ENCODE measurements at places on chromosomes 7 and 10.

DNA sequence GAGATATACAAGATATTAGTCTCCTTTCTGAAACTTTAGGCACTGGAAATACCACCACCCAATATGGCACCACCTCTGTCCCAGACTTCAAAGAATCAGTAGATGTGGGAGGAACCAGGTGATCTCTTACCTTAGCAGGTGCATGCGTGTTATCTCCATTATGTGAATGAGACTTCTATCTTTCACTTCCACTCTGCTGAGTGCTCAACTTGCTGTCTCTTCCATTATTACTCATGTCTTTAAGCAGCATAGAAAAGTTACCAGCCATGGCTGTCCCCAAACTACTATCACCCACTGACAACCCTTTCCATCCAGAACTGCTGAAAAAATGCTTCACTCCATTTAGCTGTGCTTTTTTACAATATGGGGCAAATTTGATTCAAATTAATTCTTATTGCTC lies 101.5 kb upstream of the PRSS1 start:
- no peak for DNase-seq

DNA sequence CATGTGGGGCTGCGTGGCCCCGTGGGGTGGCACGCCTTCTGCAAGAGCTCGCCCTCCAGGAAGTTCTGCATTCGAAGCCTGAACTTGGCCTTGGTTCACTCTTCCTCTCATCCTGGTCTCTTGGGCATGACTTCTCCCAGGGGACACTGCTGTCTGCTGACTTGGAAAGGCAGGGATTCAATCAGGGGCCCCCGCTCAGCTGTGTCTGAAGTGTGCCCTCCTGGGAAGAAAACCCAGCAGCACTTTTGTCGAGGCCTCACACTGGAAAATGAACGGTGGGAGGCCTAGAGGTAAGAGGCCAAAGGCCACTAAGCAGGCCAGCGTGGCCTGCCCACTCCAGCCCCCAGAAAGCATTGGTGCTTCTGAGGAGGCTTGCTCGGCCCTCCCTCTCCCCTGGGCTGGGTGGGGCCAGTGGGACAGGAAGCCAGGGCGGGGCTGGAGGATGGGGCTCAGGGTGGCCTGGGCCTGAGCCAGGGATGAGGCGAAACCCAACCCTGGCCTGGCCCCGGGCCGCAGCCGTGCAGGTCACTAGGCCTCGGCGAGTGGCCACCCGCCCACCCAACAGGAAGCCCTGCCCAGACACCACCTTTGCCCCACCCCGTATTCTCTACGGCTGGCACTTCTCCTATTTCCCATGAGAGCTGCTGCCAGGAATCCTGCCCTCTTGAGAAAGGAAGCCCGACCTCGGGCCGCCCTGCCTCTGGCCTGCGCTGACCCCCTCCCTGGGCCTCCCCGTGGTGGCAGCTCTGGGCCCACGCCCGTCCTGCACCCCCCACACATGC lies 81.1 kb downstream of the ZMIZ1 start:
- DNase-seq = no peak

- DNase-seq = no peak
These were observed 80.3 kb downstream of the KAT6B start for GRCh38 chr10:74906611-74907198.

- DNase-seq = no peak
These were observed 16.2 kb downstream of the CNNM1 start for GRCh38 chr10:99345350-99345749.

DNA sequence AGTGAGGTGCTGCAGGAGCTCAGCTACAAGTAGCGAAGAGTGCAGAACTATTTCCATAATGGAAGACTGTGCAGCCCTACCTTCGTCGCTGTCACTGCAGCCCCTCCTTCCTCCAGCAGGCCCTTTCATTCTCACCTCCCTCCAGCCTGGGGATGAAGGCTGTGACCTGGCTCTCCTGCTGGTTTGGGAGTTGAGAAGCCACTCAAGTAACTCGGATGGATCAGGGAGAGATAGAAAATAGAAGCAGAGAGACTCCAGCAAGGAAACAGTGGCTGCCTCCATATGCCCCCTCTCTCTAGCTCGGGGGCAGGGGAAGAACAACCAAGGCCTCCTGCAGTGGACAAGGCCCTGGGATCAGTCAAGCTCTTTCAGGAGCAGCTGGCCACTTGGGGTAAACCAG lies 37.4 kb upstream of the NPFFR1 start:
- DNase-seq = no peak

DNA sequence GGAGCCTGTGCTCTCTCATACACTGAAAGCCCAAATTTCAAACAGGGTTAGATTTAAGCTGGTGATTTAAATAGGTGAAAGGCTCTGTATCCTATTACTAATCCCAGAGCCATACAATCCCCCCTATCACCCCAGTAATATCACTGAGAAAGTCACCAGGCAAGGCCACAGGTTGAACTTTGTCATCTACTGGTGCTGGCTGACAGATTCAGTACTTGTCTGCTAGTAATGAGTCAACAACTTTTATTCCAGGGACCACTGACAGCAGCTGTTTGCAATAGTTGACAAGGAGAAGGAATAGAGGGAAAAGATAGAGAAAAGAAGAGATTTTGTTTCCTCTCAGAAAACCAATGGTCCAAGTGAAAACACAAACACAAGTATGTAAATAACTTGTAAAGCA lies 10.4 kb downstream of the ASB15 start:
- no peak for DNase-seq

DNA sequence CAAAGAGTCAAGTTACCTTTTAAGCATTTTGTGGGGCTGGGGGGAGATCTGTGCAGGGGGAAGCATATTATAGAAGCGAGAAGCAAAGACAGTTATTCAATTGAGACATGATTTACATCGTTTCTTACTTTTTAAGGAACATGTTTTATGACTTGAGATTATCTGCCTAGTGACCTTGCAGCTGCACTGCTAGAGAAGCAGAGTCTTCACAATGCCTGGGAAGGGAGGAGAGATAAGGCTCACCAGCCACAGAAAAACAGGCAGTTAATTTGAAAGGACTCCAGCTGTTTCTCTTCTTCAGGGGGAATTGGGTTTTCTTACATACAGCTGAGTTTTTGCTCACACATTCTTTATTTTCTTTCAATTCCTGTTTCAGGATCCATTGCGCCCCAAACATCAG lies 31.0 kb downstream of the PHYH start:
- no peak for DNase-seq

GRCh38 chr7:106793015-106793975 lies 71.8 kb upstream of the PIK3CG start:
- no peak for DNase-seq

GRCh38 chr7:20107582-20107981 lies 109.6 kb downstream of the MACC1 start:
- no peak for DNase-seq

GRCh38 chr10:13308096-13308495 lies 8.2 kb upstream of the PHYH start:
- no peak for DNase-seq

GRCh38 chr7:139825666-139826290 lies 3.3 kb upstream of the TBXAS1 start:
- DNase-seq = no peak

DNA sequence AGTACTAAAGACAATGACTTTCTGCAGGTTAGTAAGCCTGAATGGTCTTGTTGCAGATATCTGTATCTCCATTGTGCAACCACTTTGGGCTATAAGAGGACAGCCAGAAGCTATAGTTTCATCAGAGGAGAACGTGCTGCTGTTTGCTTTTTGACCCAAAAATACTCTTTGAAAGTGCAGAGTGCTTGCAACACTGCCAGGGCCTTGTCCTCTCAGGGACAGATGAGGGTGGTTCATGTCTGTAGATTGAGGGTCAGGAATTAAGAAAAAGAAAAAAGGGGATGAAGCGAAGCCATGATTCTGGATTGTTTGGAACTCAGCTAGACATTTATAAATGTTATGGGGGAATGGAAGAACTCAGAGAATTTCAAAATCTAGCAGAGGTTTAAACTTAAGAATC lies 212.5 kb downstream of the SEC23IP start:
- DNase-seq = no peak

DNA sequence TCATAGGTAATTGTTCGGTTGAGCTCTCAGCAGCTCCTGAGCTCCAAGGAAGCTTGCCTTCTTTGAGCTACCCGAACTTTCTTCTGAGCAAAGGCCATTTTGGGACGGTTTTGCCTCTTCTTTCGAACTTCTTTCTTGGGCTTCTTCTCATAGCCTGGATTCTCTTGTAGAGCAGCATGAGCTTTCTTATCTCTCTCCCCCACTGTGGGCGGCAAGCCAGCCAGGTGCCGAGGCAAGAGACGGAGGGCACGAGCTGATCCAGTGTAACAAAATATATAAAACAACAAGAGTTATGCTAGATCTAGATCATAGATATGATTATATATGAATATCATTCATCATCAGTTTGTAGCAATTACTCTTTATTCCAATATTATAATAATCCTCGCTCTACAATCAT lies 16.5 kb upstream of the KNDC1 start:
- DNase-seq = no peak

DNA sequence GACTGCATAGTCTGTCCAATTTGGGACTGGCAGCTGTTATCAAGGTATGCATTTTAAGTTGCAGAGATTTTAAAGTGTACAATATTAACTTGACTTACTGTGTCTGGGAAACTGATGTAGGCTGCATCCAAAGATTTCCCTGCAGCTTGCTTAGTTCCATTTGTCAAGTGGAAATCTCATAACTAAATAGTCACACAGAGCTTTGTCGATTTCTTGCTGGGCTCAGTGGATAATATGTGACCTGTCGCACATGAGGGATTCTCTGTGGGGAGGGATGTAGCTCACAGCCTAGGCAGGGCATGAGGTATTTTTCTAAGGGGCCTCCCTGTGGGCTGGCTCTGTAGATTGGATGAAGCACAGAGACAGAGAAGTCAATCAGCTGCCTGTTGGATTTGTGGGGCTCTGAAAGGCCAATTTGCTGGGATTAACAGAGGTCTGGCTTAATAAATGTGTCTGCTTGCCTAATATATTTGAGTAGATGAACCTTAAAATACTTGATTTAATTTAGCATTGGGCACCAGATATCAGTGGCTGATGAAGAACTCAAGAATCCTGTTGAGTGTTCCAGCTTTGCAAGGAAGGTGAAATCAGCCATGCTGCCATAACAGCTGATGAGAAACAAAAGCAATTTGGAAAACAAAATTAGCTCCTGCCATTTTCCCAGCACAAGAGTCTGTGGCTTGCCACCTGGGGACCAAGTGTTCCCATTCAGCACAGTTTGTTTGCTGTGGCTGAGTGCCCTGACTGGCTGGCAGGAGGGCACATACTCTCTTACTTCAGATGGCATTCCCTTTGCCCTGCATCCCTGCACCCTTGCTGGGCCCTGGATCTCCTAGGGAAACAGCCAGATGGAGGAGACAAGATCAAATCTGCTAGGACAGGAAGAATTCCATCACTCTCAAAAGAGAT lies 598.5 kb downstream of the SORCS3 start:
- DNase-seq = no peak

GRCh38 chr7:106986450-106986977 lies 58.0 kb upstream of the PRKAR2B start:
- DNase-seq = no peak

GRCh38 chr7:79452032-79452494 lies 1.4 kb downstream of the MAGI2 start:
- no peak for DNase-seq

- no peak for DNase-seq
These were observed 120.2 kb upstream of the STARD3NL start for GRCh38 chr7:38057829-38058228.

- no peak for DNase-seq
These were observed 97.1 kb downstream of the CSTF2T start for GRCh38 chr10:51602326-51602725.

- DNase-seq = no peak
These were observed 86.6 kb downstream of the ITGB8 start for GRCh38 chr7:20417260-20417659.

DNA sequence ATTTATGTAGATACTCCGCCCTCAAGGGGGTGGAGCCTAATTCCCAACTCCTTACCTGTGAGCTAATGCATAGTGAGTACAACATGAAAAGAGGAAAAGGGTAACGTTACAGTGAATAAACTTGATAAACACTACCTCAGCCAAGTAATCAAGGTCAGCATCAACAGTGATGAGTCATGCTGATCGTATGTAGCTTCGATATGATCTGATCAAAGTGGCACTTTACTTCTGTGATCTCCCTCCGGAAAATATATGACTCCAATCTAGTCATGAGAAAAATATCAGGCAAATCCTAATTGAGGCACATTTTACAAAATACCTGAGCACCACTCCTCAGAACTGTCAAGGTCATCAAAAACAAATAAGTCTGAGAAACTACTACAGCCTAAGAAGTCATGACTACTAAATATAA lies 70.4 kb downstream of the VTI1A start:
- no peak for DNase-seq

DNA sequence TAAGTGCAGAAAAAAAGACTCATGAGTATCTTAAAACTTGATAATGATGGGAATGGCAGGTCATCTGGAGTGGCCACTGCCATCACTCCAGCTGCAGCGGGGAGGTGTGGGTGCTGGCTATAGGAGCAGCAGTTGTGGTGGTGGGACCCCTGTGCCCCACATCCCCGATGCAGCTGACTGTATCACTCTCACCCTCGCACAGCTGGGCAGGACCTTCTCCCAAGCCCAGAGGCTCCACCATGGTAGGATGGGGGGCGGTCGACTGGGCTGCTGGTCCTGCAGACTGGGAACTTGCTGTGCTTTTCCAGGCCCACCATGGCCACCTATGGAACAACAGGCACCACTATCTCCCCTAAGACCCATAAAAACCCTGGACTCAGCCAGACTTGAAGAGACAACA lies 844.4 kb downstream of the SORCS1 start:
- no peak for DNase-seq

GRCh38 chr10:106557951-106558733 lies 606.4 kb downstream of the SORCS1 start:
- no peak for DNase-seq

Data from stimulated activated CD4-positive, alpha-beta T cell treated with anti-CD3 and anti-CD28 coated beads, Interleukin-1b, Interleukin-23, amount 100 ng/mL, for 1 hour (primary cell).